ENCODE measurements at places on chromosomes 7 and 10.

- DNase-seq = peak; percentile 12
Measured at GRCh38 chr7:117092785-117093184, 139.5 kb downstream of the ST7 start.

DNA sequence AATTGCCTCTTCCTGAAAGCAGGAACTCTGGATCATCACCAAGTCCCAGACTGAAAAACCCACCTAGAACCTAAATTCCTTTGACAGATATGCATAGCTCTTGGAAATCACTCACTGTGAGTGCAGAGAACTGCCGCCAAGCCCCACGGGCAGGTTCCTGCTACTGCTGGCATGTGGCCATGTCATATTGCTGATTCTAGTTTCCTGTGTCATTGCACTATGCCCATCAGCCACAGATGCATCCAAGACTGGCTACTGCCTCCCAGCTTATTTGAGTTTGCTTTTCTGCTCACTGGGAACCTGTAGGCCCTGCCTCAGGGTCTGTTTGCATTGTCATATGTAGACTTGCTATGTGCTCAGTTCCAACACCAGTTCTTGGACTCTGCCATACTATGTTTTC lies 786.0 kb downstream of the GRID1 start:
- DNase-seq = no peak

DNA sequence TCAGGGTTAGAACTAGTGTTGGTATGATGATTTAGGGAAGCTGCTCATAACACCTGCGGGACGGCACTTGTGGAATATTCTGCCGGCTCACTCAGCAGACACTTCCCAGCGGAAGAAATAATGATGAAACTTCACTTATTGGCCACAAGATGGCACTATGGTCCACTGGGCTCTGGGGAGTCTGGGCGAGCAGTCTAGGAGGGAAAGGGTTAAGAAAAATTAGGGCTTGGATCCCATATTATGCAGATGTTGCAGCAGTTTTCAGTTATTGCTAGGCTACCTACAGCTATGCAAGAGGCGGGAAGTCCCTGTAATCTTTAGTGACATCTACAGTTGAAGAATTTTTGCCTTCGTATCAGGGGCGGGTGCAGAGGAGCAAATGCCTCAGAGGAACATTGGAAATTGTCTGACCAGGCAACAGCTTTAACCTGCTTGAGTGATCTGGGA lies 238.7 kb upstream of the PRSS58 start:
- no peak for DNase-seq

DNA sequence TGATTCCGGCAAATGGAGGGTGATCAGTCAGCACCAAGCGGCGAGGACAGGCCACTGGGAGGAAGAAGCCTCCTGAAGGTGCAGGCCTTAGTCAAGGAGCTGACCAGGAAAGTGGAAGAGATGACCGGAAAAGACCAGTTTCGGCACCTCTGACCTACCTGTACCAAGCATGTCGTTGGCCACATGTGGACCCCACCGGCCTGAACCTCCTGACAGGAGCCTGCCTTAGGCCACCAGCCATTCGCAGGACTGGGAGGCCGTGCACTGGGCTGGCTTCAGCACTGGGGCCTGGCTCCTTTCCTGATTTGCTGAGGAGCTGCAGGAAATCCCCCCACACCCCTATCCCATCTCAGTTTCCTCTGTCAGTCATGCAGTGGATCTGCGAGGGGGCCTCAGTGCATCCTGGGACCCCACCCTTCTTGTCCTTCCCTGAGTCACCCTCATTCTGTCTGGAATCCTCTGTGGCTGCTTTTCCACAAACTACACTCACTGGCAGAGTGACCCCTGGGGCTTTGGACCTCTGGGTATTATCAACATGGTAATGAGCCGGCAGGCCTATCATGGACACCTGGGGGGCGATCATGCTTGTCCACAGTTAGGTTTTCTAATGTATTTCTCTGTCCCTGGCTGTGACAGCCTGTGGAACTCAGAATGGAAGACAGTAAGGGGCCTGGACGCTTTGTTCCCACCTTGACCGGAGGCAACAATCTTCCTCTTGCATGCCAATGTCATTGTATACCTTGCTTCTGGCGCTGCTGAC lies 33.0 kb downstream of the RAMP3 start:
- no peak for DNase-seq

DNA sequence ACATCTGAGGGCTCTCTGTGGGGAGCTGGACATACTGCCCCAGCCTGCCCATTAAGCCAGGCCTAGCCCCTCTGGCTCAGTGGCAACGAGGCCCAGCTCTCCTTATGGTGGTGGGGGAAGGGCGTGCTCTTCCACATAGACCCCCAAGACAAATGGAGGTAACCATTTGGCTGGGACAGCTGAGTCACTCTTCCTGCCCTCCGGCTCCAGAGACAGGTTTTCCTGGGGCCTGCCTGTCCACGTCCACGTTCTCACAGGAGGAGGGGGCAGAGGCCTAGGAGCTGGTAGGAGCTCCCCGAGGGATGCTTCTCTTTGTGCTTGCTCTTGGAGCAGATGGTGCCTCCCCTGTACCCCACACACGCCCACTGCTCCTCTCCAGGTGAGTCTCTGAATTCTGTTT lies 33.5 kb downstream of the TSPAN15 start:
- DNase-seq = no peak

DNA sequence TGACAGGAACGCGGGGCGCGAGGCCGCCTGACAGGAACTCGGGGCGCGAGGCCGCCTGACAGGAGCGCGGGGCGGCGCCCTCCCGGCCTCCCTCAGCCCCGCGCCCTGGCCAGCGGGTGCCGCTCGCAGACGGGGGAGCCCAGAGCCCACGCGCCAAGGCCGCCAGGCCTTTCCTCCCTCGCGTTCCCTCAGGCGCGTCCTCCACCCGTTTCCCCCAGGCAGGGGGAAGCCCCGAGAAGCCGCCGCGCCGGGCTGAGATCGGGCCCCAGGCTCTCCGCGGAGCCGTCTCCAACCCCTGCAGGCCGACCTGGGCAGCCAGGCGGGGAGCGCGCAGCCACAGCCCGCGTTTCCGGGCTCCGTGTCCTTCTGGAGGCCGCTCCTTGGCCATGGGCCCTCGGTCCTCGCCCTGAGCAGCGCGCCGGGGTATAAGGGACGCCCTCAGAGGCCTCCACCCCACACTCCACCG lies 17.7 kb downstream of the PTPRN2 start:
- no peak for DNase-seq

DNA sequence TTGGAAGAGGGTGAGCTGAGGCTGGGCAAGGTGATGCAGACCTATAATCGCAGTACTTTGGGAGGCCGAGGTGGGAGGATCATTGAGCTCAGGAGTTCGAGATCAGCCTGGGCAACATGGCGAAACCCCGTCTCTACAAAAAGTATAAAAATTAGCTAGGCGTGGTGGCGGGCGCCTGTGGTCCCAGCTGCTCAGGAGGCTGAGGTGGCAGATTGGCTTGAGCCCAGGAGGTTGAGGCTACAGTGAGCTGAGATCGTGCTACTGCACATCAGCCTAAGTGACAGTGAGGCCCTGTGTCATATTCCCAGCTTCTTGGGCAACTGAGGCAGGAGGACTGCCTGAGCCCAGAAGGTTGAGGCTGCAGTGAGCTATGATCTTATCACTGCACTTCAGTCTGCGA lies 13.6 kb downstream of the BMPR1A start:
- DNase-seq = no peak

GRCh38 chr10:74730246-74730645 lies 96.2 kb upstream of the KAT6B start:
- DNase-seq = no peak

DNA sequence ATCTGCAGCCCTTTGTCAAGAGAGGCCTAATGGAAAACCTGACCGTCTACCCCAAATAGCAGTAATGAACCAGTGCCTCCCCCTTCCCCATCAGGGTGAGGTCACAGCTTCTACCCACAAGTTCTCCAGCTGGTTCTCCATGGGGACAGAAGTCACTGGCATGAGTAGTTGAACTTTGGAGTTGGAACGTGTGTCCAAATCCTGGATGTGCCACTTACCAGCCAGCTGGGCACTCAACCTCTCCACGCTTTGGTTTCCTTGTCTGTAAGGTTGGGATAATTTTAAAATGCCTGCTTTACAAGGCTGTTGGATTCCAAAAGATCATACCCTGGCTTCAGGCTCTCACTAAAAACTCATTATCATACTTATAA lies 25.6 kb downstream of the PRLHR start:
- no peak for DNase-seq

DNA sequence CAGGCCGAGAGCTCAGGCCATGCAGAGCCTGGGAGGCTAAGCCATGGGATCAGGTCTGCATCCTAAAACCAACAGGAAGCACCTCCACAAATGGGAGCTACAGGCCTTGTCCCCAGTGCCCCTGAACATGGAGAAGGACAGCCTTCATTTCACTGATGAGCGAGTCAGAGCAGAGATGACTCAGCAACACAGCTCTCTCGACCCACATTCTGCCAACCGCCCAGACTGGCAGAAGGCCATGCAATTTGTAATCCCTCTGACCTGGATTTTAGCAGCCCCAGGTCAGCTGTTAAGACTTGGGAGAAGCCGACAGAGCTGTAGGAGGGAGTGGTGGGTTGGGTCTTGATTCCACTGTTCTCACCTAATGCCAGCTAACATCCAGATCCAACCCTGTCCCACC lies 25.5 kb downstream of the VOPP1 start:
- peak; percentile 47 for DNase-seq

GRCh38 chr10:34319197-34319846 lies 495.8 kb downstream of the PARD3 start:
- DNase-seq = peak; percentile 83

DNA sequence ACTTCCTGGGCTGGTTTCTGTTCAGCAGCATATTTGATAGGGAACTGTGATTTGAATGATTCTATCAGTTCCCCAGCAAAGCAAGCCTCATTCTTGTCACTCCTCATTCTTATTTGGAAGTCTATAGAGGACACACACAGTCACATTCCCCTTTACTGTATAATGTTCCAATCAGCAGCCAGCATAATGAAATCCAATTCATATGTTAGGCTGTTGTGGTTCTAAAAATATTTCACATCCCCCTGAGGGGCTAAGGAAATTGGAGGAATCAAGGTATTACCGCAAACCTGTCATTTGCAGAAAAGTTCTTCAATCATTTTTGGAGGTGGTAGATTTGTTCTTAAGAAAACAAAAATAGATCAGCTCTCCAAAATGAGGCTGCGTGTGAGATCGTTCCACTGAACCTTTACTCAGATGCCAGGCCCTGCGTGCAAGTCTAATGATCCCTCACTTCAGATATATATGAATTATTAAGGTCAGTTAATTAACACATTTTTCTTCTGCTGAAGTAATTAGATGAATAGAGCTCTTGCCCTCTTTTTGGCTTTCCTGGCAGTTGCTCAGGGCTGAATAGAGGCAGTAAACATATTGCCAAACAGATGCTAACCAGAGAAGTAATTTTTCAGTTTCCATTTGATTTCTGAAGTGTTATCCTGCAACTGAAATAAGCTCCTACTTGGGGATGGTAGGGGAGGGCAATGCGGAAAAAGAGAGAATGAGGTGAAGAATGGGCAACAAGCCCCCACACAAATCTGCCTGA lies 31.8 kb downstream of the LSMEM1 start:
- DNase-seq = no peak

GRCh38 chr7:87447116-87447635 lies 28.3 kb downstream of the ABCB4 start:
- DNase-seq = no peak

DNA sequence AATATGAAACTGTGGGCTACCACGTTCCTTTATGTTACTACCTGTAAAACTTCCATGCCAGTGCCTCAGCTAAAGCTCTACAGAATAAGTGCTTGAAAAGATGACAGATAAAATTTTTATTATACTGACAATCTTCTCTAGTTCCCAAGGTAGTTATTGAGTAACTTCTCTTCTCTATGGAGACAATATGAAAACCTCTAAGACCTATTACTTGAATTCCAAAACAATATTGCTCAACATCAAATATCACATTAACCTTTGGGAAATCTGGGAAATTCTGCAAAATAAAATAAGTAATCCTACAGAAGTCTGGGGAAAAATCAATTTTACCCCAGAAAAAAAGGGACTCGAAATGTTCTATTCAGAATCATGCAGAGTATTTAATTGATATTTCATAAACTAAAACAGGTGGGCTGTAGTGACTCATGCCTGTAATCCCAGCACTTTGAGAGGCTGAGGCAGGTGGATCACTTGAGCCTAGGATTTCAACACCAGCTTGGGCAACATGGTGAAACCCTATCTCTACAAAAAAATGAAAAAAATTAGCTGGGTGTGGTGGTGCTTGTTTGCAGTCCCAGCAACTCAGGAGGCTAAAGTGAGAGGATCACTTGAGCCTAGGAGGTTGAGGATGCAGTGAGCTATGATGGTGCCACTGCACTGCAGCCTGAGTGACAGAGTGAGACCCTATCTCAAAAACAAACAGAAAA lies 23.8 kb upstream of the ANK3 start:
- DNase-seq = no peak

DNA sequence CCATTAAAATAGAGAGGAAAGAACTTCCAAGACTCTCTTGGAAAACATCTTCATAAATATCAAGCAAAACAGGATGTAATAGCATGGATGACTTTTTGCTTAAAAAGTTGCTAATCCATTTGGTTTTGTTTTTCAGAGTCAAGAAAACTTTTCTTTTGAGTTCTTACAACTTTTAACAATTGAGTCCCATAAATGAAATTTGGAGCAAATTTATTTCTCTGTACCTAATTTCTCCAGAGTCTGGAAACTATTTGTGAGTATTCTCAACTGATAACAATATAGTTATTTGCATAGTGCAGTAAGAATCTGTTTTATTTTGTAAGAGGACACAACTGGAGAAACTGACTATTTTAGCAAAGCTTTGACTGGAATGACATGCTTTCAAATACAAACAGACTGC lies 606.3 kb upstream of the IGFBP3 start:
- DNase-seq = no peak

GRCh38 chr7:155412416-155413253 lies 45.3 kb upstream of the EN2 start:
- no peak for DNase-seq

DNA sequence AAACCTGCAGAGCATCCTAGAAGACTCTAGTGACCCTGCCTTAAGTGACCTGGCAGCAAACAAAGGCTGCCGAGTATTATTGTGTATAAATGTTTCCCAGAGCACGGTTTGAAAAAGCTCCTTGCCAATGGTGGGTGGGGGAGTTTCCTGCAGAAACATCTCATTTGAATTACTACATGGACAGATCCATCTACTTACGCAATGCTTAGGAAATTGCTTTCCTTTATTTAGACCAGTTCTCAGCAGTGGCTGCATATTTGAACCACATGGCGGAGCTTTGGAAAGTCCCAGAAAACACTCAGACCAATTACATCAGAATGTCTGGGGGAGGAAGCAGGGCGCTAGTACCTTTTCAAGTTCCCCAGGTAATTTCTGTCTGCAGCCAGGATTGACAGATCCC lies 560.9 kb downstream of the SDK1 start:
- peak; percentile 3 for DNase-seq

DNA sequence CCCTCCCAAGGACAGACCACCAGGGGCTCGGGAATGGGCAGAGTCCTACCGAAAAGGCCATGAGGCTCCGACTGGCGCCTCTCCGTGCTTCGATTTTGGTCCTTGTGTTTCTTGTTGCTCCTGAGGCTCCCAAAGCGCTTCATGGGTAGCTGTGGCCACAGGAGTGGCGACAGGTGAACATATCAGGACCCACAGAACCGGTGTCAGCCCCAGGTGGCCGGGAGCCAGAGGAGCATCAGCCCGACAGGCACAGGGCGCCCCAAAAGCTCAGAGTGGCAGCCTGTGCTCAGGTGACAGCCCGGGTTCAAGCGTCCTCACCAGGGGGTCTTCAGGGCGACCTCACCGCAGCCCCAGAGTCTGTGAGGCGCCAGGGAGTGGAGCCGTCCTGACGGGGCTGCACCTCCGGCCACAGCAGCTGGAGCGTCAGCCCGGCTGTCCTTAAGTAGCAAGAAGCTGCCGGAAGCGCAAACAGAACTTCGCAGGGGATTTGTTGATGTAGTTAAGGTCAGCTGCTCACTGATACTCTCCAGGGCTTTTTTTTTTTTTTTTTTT lies 141.0 kb downstream of the PRKAG2 start:
- no peak for DNase-seq

- no peak for DNase-seq
Measured at GRCh38 chr7:2084781-2085505, 147.8 kb downstream of the MAD1L1 start.
